Dermis blood vessel endothelial cell (primary cell): ENCODE measurements at places on chromosomes 12 and 14. TPM values are rescaled to one million over a fixed set of nuclear protein-coding genes. Genes with fewer than 3 reads are reported as not detected.
A peak's percentile ranks its signal among the peaks of the same experiment; 100 is the strongest.

GRCh38 chr14:42174357-42174756 lies 567.7 kb downstream of the LRFN5 start:
- no peak for DNase-seq

DNA sequence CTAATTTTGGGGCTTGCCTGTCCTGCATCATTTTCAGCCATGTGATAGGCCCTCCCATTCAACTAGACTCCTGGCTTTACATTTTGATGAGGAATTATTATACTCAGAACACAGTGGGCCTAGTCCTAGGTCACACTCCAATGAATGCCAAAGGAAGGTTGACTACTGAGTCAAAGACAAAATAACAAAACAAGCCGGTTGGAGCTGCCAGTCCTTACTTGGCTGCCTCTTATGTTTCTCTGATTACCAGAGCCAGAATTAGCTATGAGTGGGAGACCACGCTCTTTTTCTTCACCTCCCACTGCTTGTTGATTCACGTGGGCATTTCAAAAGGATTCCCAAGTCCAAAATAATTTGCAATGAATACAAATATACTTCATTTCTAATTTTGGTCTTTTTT lies 78.1 kb upstream of the USP44 start:
- DNase-seq = no peak

- DNase-seq = peak; percentile 53
These were observed 256.3 kb upstream of the SFSWAP start for GRCh38 chr12:131454418-131455217.

Gene NRIP2
- not detected in 2 replicates for total RNA-seq
